CD4-positive, alpha-beta T cell treated with Interleukin-12 subunit alpha and Interleukin-12 subunit beta, for 1 hour (primary cell): ENCODE measurements at places on chromosomes 3 and 15.

- DNase-seq, result no peak
These were observed 19.7 kb upstream of the CGNL1 start for GRCh38 chr15:57356636-57357035.

GRCh38 chr3:53226841-53227407, 28.9 kb downstream of the TKT start:
- no peak for DNase-seq

DNA sequence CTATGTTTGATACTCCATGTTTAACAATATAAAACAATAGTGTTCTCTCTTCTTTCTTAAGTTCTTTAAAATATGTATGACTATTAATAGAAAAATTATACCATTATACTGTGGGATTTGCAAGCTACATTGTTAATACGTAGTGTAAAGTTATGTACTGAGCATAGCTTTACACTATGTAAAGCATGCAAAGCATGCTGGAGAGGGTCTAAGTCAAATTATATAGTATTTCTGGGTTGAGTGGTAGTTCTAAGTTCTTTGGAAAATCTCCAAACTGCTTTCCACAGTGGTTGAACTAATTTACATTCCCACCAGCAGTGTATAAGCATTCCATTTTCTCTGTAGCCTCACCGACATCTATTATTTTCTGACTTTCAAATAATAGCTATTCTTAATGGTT, 253.0 kb downstream of the RAP2B start:
- DNase-seq, result no peak

- DNase-seq, result no peak
These were observed 77.4 kb downstream of the LRRFIP2 start for GRCh38 chr3:37096975-37097374.

DNA sequence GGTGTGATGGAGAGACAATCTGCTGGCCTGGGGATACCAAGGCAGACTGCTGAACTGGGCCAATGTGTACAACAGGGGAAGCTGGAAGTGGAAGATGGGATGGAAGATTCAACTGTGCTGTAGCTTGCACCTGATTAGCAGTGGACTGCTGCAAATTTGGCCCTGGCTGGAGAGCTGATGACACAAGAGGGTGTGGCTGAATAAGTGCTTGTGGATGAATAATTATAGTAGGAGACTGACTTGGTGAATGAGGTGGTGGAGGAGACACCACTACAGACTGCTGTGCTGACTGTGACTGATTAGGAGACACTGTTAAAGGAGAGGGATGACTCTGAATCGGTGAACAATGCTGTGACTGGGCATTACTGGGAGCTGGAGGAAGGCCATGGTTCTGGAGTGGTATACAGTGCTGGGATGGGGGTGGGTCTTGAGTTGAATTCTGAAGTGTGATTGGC, 52.5 kb downstream of the PHC3 start:
- no peak for DNase-seq

DNA sequence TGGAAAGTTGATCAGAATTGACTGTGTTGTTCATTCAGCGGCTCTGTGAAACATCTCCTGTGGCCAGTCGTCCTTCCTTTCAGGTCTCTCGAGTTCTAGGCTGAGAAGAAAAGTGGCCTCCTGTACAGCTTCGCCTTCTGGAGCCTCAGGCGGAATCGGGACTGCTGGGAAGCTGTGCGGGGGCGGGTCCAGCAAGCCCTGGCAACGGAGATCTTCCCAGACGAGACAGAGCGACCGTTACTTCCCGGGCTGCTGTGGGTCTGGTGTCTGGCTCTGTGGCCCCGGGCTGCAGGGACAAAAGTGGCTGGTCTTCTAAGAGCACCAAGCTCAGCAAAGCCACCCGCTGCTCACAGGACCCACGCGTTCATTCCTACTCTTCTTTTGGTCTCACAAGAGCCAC, 88.6 kb upstream of the CACNA2D3 start:
- DNase-seq, result no peak

DNA sequence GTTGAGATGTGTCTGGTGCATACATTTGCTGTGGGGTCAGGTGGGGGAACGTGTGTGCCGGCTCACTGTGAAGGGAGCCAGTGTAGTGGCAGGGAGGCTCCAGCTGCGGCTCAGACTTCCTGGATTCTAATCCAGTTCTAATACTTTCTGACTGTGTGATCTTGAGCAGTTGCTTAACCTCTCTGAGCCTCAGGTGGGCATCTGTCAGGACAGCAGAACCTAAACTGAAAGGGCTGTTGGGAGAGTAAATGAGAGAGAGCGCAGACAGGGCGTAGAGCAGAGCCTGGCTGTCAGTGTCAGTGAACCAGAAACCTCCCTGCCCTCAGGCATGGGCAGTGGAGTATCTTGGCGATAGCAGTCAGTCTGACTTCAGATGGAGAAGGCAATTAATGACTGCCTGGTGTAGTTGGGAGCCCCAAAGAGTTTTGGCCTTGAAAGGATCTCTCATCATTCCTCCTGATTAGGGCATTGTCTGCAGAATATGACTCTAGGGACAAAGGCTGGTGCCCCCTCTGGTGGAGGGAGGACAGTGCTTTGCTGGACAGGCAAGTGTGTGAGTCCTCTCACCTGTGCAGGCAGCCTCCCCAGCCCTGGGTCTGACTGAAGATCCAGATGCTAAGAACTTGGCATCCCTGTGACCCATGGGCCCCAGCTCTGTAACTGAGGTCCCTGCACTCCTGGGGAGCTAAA, 9.6 kb downstream of the KBTBD13 start:
- no peak for DNase-seq

DNA sequence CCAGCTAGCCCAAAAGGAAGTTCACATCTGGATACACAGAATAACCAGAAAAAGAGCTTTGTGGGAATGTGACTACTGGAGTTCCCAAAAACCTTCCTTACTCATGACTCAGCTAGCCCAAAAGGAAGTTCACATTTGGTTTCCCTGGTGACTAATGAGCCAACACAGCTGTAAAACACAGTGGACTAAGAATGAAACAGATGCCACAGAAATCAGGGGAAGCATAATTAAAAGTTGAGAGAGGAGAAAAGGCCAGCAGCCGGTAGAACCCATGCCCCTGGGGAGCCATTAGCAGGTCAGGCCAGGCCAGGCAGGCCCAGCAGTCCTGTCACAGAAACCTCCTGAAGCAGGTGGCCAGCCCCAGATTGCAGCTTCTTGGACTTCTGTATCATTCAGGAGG, 130.3 kb downstream of the GHSR start:
- no peak for DNase-seq

DNA sequence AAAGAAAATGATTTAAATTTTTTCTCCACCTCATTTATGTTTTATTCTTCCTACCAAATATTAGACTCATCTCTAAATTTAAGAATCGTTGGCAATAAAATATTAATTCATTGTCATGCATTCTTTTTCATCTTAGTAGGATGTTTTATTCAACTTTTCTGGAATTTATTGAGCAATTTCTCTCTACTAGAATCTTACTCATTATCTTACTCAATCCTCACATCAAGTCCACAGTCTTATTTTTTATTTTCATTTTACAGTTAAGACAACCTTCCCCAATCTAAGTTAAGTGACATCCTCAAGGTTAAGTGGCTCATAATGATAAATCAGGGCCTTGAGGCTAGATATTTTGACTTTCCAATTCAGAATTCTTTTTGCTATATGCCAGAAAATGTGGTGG, 15.9 kb upstream of the ALDH1A2 start:
- no peak for DNase-seq

DNA sequence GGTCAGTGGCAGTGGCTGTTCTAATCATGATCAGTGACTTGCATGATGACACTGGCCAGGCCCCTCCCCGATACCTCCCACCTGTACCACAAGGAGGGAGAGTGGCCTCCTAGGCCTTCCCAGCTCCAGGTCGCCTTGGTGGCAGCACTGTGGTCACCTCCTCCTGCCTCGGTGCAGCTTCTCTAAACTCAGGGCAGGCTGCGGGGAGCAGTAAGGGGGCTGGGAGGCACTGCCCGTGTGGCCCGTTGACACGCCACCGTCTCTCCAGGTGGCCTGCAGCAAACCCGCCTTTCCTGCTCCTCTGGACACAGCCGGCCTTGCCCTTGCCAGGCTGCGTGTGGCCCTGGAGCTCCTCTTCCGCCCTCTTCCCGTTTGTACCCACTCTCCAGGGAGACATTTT, 184.1 kb downstream of the XXYLT1 start:
- no peak for DNase-seq

DNA sequence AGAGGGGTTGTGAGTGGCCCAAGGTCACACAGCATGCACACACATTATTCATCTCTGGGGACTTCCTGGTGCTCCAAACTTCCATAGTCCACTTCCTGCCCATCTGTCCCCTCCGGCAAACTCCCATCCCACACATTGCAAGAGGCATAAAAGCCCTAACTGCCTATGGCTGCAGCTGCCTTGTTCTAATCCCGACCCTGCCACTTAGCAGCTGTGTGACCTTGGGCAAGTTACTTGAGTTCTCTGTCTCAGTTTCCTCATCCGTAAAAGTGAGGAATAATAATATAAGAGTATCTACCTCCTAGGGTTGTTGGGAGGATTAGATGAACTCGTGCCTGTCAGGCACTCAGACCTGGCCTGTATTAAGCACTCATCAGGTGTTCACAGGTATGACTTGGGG, 84.2 kb downstream of the SMAD6 start:
- DNase-seq, result no peak

DNA sequence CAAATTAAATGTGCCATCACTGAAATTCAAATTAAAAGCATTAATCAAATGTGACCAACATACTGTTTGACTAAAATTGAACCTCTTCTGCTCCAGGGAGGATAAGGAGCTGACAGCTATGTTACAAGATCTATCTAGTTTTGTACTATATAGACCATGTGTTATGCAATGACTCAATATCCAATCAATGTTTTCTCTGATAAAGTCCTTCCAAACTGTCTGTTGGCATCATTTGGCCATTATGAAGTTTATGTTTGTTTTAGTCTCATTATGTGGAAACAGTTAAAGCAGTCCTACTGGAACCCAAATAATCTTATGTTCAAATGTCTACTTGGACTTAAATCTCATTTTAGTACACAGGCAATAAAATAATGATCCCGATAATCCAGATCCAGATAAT, 267.0 kb upstream of the THBS1 start:
- no peak for DNase-seq

DNA sequence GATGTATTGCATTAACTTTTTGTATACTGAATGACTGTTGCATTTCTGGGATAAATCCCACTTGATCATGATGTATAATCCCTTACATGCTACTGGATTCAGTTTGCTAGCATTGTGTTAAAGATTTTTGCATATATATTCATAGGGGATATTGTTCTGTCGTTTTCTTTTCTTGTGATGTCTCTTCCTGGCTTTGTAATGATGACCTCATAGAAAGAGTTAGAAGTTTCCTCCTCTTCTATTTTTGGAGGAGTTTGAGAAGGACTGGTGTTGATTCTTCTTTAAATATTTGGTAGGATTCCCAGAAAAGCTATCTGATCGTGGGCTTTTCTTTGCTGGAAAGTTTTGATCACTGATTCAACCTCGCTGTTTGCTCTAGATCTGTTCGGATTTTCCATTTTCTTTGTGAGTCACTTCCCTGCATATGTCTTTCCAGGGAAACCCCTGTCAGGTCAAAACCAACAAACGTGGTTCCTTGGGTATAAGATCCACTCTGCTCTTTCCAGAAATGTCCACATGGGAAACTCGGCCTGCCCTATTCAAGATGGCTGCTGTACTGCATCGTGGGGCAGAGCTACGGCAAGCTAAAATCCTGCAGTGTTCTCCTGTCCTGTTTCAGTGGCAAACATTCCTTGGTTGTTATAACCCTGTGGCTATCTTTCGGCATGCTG, 120.4 kb downstream of the GABRG3 start:
- DNase-seq, result no peak

- DNase-seq, result no peak
These were observed 30.6 kb upstream of the CP start for GRCh38 chr3:149252272-149252671.

DNA sequence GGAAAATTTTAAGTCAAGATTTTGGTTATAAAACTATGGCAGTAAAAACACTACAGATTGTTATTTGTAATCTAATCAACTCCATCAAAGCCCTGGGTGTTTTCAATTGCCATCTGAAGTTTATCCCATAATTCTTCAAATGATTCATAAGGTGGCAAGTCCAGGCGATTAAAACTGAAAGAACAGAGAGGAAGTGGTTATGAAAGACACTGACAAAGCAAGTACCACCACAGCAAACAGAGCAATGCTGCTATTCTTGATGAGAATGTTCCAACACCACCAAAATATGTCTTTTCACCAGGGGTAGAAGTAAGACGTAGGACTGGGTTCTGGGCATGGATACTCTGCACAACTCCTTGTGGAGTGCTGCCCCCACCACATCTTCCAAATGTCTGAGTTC, 86.9 kb upstream of the PRTG start:
- DNase-seq, result peak; percentile 9

- peak; percentile 32 for DNase-seq
These were observed 2.1 kb downstream of the TNK2 start for GRCh38 chr3:195905970-195906864.

- DNase-seq, result no peak
These were observed 327.4 kb downstream of the SHQ1 start for GRCh38 chr3:72520690-72521308.

DNA sequence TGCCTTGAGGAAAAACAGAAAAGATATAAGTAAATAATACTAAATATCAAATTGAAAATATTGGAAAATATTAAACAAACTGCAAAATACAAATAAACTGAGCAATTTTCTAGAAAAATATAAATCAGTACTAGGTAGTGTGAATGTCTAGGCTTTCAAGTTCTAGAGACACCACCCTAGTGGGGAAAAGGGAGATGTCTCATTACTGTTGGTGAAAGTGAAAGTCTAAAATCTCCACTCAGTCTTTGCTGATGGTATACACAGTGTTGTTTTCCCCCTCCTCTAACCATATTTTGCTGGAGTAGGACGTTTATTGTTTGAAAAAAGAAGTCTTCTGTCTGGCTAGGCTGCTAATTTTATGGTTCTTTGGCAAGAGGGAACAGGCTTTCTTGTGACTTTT, 1368.9 kb downstream of the OTOL1 start:
- no peak for DNase-seq

- no peak for DNase-seq
These were observed 832 bp downstream of the SLC41A3 start for GRCh38 chr3:126083138-126083445.

DNA sequence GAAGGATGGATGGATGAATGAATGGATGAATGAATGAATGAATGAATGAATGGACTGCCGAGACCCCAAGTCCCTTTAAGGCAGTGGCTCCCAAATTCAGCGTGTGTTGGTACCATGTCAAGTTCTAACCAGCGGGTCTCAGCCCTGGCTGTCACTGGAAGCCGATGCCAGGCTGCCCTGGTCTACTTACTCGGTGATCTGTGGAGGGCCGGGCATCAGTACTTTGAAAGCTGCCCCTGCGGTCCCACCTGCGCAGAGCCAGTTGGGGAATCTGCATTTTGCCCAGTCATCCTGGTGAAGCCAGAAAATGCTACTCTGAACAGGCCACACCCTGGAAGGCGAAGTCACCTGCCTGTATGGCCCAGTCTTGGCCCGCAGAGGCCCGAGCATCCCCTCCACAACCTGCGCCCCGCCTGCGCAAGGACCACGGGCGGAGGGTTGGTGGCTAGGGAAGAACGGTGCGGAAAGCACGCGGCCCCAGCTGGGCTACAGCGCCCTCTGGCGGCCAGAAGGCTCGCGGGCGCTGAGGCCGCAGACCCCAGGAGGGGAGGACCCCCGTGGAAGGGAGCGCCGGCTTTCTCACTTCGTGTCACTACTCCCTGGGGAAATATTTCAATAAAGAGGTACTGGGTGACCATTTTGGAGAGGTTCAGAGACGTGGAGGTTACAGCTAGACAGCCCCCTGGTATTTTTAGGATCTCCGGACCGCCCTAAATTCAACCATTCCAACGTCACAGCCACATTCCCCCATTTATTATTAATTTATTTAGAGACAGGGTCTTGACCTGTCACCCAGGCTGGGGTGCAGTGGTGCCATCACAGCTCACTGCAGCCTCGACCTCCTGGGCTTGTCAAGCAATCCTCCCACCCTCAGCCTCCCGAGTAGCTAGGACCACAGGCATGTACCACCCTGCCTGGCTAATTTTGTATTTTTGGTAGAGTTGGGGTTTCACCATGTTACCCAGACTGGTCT, 34.9 kb downstream of the PRKCD start:
- peak; percentile 56 for DNase-seq
